Memory B cell (primary cell): ENCODE measurements at places on chromosomes 4 and X.

- H3K4me3 ChIP-seq: no peak overlapping the region
- no peak for DNase-seq
- no peaks in the 10 kb centered on the region for H3K4me1 ChIP-seq
- H3K27ac ChIP-seq: no peak overlapping the region
- peaks cover 28% of the 10 kb centered on the region for H3K36me3 ChIP-seq
Measured at GRCh38 chrX:108148524-108148923, 56.9 kb downstream of the ATG4A start.

- no peaks in the 10 kb centered on the region for H3K4me1 ChIP-seq
- no peak for DNase-seq
- no peak overlapping the region for H3K4me3 ChIP-seq
- no peak overlapping the region for H3K27ac ChIP-seq
- H3K36me3 ChIP-seq: no peaks in the 10 kb centered on the region
Measured at GRCh38 chrX:20637351-20637750, 370.6 kb upstream of the RPS6KA3 start.

DNA sequence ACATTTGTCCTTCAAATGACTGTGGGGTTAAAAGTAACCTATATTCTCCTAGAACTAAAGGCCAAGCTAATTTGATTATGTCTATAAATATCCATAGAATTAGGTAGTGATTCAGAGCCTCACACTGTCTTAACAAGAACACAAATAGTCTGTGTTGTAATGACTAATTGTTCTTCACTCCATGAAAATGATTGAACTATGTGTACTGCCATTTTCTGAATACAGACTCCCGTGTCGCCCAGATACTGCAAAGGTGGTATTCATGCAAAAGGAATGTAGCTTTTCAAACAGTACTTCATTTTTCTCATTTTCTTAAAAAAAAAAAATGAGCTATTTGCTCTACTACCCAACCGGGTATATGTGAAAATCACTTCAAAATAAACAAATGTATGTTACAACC lies 11.3 kb upstream of the PHKA2 start:
- no peaks in the 10 kb centered on the region for H3K4me1 ChIP-seq
- no peak overlapping the region for H3K27ac ChIP-seq
- no peak overlapping the region for H3K4me3 ChIP-seq
- no peaks in the 10 kb centered on the region for H3K27me3 ChIP-seq
- H3K36me3 ChIP-seq: no peaks in the 10 kb centered on the region

- DNase-seq: no peak
- H3K36me3 ChIP-seq: no peaks in the 10 kb centered on the region
- H3K27me3 ChIP-seq: no peaks in the 10 kb centered on the region
- peaks cover 2% of the 10 kb centered on the region for H3K4me1 ChIP-seq
Measured at GRCh38 chrX:53056292-53056691, 7.7 kb downstream of the GPR173 start.

DNA sequence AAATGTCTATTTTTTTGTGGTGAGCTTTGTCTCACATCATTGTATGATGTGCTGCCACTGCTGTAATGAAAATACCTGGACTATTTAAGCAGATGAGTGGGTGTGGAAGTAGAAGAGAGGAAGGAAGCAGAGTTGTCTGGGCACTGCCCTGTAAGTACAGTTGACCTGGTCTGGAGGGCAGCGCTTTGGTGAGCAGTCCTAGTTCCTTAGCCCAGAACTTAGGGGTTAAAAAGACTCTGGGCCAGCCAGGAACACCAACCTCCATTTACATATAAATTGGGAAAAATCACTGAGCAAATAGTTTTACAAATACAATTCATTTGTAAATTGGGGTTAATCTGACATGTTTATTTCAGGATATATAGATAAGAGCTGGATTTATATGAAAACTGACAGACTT lies 347.1 kb upstream of the FAT1 start:
- H3K27ac ChIP-seq: no peak overlapping the region
- H3K36me3 ChIP-seq: no peaks in the 10 kb centered on the region
- no peak for DNase-seq
